ENCODE measurements at places on chromosomes 13 and 19. TPM values are rescaled to one million over a fixed set of nuclear protein-coding genes. Genes with fewer than 3 reads are reported as not detected.

ZNF331 gene
- total RNA-seq: 39.2 TPM

BRD4 gene
- total RNA-seq: 105 TPM

DPF1 gene
- 52.4 TPM for total RNA-seq

IZUMO2 gene
- total RNA-seq: not detected

KIR2DL3 gene
- total RNA-seq: not detected

DMAC2 gene
- 55.6 TPM for total RNA-seq

C19orf73 gene
- total RNA-seq: 2.8 TPM

TEX29 gene
- total RNA-seq: 6.0 TPM

GFY gene
- total RNA-seq: not detected

SERPINE3 gene
- 0.55 TPM for total RNA-seq

ATP7B gene
- total RNA-seq: 9.5 TPM

IL12RB1 gene
- total RNA-seq: 1.6 TPM

S1PR4 gene
- total RNA-seq: not detected

ELL gene
- total RNA-seq: 13.8 TPM

FCER2 gene
- total RNA-seq: 0.60 TPM

PRODH2 gene
- not detected for total RNA-seq

TTC9B gene
- total RNA-seq: 90.0 TPM

ZNF225 gene
- 7.9 TPM for total RNA-seq

CDX2 gene
- total RNA-seq: not detected

GPI gene
- 392 TPM for total RNA-seq

GPC6 gene
- total RNA-seq: 4.2 TPM

FRY gene
- total RNA-seq: 67.0 TPM

GPC5 gene
- 30.3 TPM for total RNA-seq

GSX1 gene
- total RNA-seq: not detected

ITM2B gene
- 418 TPM for total RNA-seq

BICRA gene
- 19.0 TPM for total RNA-seq

CEACAM3 gene
- 0.30 TPM for total RNA-seq

ZFP28 gene
- total RNA-seq: 14.4 TPM

C1QTNF9B gene
- 1.1 TPM for total RNA-seq

MBD3 gene
- 83.4 TPM for total RNA-seq

RFPL4AL1 gene
- total RNA-seq: not detected

ZNF607 gene
- total RNA-seq: 17.7 TPM

RNF17 gene
- not detected for total RNA-seq

NCR1 gene
- not detected for total RNA-seq

TNNT1 gene
- 5.1 TPM for total RNA-seq

ABHD8 gene
- 88.2 TPM for total RNA-seq

CAPN12 gene
- 0.88 TPM for total RNA-seq

TSSK6 gene
- 2.2 TPM for total RNA-seq

EID2B gene
- 13.4 TPM for total RNA-seq

KCNN4 gene
- 1.9 TPM for total RNA-seq

DLEU7 gene
- total RNA-seq: 5.6 TPM

QPCTL gene
- 10.1 TPM for total RNA-seq

ADAMTSL5 gene
- total RNA-seq: 2.7 TPM

PEG3 gene
- 275 TPM for total RNA-seq

SIAH3 gene
- total RNA-seq: 3.3 TPM

MEIS3 gene
- 63.6 TPM for total RNA-seq

COL4A2 gene
- total RNA-seq: 35.2 TPM

PABPC3 gene
- total RNA-seq: 0.25 TPM

THSD8 gene
- 4.6 TPM for total RNA-seq

PIH1D1 gene
- total RNA-seq: 74.1 TPM

SCEL gene
- 0.16 TPM for total RNA-seq

PSG3 gene
- not detected for total RNA-seq

SRRM5 gene
- total RNA-seq: 0.44 TPM

CEACAM5 gene
- total RNA-seq: not detected

ARRDC5 gene
- not detected for total RNA-seq
